Stimulated activated CD4-positive, alpha-beta T cell treated with anti-CD3 and anti-CD28 coated beads, TNF-alpha, amount 100 ng/mL, for 24 hours (primary cell): ENCODE measurements at places on chromosomes 2 and 18.

DNA sequence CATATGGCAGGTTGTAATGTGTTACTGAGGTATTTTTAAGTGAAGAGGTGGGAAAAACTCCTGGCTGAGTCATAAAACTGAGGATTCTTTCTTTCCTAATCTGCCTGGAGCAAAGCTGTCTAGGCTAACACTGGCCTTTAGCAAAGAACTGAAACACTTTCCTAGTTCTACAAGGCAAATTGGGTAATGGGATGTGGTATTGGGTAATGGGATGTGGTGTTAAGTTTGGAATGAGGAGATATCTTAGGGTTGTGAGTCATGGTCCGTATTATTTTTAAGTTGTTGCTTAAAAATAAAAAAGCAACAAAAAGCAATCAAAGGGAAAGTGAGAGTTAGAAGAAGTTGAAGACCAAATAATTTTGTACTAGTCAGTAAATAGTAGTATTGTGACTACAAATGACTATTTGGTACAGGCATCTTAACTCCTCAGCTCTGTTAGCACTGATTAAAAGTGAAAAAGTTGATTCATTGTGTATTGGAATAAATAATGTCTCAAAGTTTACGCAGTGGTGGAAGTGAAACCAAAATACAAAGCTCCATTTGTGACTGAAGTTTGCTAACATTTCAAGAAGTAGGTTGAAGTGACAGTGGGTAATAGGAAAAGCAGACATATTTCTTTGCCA lies 216.8 kb downstream of the CAMKMT start:
- DNase-seq: no peak

GRCh38 chr2:240917009-240917683 lies 11.0 kb downstream of the CROCC2 start:
- no peak for DNase-seq

- no peak for DNase-seq
Measured at GRCh38 chr2:220670511-220670910, 901.6 kb downstream of the EPHA4 start.

DNA sequence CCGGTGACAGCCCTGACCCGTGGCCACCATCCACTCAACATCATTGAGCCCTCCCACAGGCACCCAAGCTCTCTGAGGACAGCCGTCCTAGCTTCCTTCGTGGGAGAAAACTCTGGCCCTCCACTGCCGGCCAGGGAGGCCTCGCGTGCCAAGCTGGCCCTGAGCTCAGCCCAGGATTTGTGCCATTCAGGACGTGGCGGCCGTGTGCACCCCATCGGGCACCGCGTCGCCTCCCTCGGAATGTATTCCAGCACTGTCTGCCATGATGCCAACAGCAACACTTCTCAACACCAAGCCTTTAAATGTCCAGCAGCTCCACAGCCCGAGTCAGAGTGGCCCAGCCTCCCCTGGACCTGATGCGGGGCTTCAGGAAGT lies 35.7 kb downstream of the ZNF516 start:
- DNase-seq: no peak

DNA sequence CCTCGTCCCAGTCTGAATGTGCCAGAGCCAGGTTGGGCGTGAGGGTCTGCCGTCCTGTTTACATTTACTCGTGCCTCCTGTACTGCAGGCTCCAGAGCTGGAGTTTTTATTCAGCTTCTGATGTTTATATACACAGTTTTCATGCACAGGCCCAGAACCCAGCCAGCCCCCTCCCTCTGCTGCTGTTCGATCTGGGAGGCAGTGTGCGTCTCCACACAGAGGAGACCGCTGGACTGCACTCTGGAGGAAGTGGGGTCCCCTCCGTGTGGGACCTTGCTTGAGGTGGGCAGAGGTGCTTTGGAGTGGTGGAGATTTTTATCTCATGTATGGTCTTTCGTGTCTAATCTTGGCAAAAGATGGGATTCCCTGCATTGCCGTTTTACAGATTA lies 90.6 kb downstream of the GLI2 start:
- DNase-seq: no peak

DNA sequence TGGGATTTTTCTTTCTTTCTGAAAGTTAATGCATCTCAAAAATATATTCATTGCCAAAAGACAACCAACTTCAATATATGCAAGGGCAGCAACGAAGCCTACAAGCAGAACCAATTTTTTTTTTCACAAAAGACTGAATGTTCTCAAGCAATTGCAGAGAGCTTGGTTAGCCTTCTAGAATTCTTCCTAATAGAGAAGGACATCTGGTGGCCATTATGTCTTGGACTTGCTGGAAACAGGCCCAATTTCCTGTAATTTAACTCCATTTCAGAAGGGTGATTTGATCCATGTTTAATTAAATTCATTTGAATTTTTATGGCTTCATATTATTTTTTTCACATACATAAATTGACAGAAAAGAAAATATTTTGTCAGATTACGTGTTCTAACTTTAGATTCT lies 208.0 kb downstream of the TPGS2 start:
- DNase-seq: no peak

GRCh38 chr2:188306271-188306670 lies 14.6 kb downstream of the GULP1 start:
- DNase-seq: no peak

DNA sequence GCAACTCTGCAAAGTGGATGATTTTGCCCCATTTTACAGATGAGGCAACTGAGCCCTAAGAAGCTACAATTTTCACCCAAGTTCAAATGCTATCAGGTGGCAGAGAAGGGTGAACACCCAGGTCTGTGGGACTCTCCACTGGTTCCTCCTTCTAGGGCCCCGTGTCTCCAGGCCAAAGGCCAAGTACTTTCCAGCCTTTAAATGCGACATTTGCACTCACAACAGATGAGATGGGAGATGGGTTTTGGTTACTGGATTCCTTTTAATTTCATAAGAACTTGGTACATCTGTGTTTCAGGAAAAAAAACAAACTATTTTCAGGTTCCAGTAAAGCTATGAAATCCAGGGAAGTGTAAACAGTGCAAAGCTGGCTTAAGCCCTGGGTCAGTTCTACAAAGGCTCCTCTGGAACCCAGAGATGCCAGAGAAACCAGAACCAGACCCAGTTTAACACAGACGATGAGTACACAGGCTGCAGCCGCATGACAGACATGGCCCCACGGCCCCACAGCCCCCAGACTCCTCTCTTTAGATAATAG lies 361.7 kb downstream of the ANAPC1 start:
- DNase-seq: no peak

- DNase-seq: no peak
Measured at GRCh38 chr2:112486895-112487294, 4.9 kb downstream of the TTL start.

- DNase-seq: no peak
Measured at GRCh38 chr2:83342860-83343329, 1116.2 kb downstream of the SUCLG1 start.

- no peak for DNase-seq
Measured at GRCh38 chr2:122598784-122599183, 843.3 kb downstream of the TSN start.

- no peak for DNase-seq
Measured at GRCh38 chr2:20578895-20579825, 71.7 kb downstream of the HS1BP3 start.

GRCh38 chr18:74683573-74683972 lies 85.9 kb downstream of the ZNF407 start:
- no peak for DNase-seq

DNA sequence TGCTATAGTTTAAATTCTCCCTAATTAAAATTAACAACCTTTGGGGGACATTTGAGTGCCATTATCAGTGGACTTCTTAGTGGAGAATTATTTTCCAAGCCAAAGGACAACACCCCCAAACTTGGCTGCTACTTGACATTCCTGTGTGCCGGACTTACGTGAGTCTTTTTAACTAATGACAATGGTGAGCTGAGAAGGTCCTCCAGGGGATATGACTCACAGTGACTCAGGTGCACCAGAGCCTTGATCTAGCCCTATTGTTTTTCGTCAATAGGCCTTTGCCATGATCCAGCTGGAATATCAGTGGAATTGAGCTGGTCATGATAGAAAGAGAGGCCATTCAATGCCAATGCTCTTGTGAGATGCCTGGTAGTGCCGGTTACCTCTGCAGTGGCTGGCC lies 118.1 kb upstream of the CXCR4 start:
- DNase-seq: no peak

DNA sequence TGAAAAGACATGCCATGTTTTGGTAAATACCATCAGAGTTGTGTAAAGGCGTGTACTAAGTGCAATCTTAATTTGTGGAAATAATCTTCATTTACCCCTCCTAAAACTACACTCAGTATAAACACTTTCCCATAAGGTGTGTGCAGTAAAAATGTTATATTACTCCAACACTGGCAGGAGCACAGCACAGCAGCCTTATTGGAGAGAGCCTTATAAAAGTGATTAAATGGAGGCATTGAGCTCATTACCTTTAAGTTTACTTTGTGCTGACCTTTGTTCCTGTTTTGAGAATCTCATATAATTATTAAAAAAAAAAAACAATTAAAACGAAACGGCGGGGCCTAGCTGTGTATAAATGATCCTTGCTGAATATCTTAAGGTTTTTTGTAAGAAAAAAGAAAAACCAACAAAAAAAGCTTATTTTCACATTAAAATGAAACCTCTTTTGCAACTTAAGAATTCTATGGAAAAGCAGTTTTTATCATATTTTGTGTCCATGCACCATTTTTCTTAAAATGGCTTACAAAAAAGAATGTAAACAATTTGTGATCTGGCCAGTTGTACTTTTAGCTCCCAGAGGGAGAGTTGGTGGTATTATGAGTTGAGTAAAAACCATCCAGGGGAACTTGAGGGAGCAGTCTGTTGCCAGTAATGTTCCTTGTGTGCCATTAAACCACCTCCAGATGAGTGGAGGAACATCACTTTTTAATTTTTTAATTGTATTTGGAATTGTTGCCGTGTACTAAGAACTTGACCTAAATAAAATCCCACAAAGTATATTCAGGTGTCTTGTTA lies 103.4 kb downstream of the ABI2 start:
- no peak for DNase-seq

DNA sequence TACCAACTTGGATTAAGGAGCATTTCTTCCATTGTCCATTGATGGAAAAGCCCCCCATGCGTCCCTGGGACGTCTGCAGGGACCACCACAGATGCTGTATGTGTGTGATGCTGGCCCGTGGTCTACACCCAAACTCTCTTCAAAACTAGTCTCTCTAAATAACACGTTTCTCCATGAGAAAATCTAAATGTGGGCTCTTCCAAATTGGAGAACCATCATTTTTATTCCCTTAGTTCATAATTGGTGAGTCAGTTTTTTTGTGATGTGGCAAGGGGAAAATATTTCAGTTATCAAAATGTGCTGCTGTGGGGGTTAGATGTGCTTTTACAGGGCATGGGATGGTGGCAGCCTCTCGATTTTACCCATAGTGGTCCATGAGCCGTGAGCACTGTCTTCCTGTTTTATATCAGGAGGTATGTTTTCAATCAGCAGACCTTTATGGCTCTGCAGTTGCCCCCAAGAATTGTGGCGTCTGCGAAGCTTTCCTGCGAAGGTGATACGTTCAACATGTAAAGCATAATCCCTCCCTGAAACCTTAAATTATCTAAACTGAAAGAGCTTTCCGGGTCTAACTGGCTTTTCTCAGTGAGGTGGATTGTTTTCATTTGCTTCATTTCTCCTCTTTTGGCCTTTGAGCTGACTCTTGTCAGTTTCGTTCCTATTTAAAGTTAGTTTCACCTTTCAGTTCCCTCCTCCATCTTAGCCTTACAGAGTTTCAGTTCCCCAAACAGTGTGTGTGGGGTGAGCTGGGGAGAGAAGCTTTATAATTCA lies 78.4 kb downstream of the SETBP1 start:
- peak; percentile 61 for DNase-seq

- DNase-seq: no peak
Measured at GRCh38 chr2:181752301-181752700, 72.0 kb upstream of the NEUROD1 start.

- DNase-seq: no peak
Measured at GRCh38 chr2:181904022-181904632, 12.6 kb downstream of the ITPRID2 start.

- no peak for DNase-seq
Measured at GRCh38 chr2:23053601-23054000, 331.4 kb upstream of the KLHL29 start.

DNA sequence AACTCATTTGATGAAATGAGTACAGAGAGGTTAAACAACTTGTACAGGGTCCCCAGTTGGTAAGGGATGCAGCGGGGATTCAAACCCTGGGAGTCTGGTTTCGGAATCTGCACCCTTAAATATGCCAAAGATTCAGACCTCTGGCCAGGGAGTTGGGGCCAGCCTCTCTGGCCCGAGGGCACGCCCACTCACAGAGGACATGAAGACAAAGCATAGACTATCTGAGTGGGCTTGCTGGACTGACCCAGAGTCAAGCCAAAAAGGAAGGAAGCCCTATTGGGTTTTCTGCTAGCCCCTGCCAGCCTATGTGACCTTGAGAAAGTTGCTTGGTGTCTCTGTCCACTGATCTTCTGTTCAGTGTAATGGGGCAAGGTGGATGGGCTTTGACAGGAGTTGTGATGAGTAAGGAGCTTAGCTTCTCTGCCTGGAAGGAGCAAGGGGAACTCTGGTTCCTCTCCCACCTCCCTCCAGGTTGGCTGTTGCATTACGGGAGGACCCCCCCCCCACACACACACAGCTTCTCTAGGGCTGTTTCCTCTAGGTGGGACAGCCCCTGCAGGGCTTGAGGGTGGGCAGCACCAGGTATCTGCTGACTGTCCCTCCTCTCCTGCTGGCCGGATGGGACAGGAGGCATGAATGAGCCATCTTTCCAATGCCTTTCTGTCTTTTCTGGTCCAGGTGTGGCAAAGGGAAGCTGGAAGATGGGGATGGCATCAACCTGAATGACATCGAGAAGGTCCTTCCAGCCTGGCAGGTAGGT lies 131.3 kb downstream of the CTIF start:
- no peak for DNase-seq

- no peak for DNase-seq
Measured at GRCh38 chr2:192570788-192571187, 376.1 kb upstream of the TMEFF2 start.

DNA sequence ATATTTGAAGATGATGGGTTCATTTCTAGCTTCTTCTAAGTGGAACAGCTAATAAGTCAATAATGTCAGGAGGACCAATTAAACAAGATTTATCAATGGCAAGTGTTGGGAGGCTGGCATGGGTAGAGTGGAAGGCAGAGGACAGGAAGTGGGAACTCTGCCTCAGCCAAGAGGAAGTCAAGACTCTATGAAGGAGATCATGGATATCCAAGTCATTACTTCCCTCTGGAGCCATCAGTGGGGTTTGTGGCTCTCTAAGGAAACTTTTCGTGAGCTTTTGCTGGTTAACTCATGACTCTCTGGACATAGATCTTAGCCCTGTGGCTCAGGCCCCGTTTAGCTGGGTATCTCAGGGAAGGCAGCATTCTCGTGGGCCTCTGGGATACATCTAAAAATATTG lies 410.4 kb upstream of the ID2 start:
- DNase-seq: no peak
